ENCODE measurements at places on chromosomes 6 and 20.
A peak's percentile ranks its signal among the peaks of the same experiment; 100 is the strongest.

DNA sequence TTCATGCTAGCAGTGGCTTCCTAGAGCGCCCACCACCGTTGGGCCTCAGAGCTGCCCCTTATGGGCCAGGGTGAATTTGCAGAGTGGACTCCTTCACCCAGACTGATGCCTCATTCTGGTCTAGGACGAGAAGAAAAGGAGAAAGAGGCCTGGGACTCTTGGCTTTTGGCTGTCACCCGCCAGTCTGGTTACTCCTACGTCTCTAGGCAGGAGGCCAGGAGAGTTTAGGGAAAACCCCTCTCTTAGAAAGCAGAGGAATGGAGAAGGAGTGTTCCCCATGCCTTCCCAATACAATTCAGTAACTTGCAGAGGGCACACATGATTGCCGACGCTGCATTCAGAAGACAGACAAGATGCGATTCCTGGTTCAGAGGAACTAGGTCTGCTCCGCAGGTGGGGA lies 70.1 kb downstream of the CDC5L start:
- DNase-seq, result no peak

GRCh38 chr6:67199425-67199824 lies 1435.7 kb upstream of the ADGRB3 start:
- DNase-seq, result no peak

DNA sequence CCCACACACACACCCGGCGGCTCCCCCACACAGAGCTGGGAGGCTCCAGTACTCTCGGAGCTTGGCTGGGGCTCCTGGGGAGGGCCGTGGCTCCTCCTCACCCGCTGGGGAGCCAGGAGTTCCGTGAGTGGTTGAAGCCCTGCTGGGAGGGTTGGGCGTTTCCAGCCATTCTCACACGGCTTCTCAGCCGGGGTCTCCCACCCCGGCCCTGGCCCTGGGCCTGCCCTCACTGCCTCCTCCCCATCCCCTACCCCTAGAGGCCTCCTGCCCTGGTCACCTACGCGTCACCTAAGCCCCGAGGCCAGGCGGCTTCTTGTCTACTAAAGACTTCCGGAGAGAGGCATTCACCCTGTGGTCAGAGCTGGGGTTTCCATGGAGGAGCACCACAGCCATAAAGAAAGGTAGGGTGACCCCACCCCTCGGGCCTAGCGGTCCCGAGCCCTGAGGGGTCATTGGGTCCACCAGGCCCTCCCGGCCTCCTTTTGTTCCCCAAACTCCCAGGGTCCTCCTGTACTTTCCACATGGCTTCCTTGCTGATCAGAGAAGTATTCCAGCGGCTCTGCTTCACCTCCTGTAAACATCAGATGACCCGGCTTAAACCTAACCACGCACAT lies 99.3 kb downstream of the TTLL2 start:
- no peak for DNase-seq

DNA sequence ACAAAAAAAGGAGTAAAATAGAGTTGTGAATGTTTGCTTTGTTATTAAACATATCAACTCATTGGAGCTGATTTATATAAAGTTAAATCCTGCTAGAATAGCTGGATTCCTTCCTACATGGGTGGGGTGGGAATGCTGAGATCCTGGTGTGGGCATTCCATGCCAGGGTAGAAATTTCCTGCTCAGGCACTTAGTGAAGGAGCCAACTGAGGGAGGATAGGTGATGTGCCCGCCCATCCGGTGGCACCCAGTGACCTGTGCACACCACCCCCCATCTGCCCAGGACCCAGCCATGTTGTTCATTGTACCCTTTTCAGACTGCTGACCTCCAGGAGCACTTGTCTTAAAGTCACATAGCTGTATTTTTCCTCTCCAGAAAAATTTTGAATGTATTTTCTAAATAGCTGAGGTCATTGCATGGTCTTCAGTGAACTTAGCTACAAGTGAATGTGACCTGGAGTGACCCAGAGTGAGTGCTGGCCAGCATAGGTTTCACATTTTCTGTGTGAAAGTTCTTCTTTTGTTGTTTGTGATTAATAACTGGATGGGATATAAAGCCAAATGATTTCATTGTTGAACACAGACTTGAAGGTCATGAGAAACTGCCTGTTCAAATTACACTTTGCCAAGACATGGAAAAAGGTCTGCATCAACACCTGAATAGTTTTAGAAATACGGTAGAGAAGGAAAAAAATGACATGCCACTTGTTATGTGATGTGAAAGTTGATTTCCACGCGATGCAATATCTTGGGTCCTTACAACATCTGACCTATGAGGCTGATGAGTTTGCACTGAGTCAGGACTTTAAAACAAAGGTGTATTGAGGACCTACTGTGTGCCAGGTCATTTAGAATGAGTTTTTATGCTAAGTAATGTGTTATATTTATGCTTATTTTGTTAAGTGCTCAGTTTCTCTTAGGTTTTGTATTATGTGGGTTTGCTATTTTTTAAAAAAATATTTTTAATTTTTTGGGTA lies 77.2 kb downstream of the UTRN start:
- DNase-seq, result no peak

GRCh38 chr20:23419995-23420901 lies 1.0 kb downstream of the NAPB start:
- peak; percentile 18 for DNase-seq

GRCh38 chr6:89475101-89475500 lies 42.1 kb downstream of the ANKRD6 start:
- DNase-seq, result no peak

- DNase-seq, result no peak
Observed at GRCh38 chr6:11525468-11526155, 11.9 kb upstream of the TMEM170B start.

GRCh38 chr20:35731862-35732643 lies 10.0 kb downstream of the RBM39 start:
- no peak for DNase-seq

GRCh38 chr6:151784441-151785214 lies 22.9 kb upstream of the ESR1 start:
- DNase-seq, result no peak

DNA sequence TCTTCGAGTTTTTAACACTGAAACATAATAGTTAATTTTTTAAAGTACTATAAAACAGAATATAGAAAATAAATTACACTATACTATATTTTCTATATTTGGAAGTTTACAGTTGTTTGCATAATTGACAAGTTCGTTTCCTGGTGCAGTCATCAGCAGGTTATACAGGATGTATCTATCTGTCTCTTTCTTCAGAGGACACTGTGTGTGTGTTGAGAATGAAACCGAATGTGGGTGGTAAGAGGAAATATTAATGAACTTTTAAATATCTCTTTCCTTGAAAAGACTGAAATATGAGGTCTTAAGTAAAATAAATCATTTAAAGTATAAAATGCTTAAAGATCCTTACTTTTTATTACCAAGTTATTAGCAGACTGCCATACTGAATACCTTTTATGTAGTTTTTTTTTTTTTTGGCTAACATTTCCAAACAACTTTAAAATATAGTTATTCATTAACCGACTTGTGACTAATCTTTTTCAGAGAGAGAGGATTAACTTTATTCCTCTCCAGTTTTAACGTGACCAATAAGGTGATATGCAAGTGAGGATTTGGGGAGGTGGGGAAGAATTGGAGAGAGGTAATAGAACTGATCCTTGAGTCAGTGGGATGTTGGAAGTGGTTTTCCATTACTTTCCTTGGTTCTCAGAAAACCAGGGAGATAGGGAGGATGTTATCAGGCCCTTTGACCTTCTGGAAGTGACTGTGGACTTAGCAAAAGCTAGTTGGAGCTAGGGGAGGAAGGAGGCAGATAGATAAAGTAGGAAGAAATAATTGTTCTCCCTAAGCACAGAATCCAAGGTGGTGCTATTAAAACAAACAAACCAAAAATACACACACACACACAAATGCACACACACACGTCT lies 380.0 kb upstream of the FLRT3 start:
- DNase-seq, result no peak

DNA sequence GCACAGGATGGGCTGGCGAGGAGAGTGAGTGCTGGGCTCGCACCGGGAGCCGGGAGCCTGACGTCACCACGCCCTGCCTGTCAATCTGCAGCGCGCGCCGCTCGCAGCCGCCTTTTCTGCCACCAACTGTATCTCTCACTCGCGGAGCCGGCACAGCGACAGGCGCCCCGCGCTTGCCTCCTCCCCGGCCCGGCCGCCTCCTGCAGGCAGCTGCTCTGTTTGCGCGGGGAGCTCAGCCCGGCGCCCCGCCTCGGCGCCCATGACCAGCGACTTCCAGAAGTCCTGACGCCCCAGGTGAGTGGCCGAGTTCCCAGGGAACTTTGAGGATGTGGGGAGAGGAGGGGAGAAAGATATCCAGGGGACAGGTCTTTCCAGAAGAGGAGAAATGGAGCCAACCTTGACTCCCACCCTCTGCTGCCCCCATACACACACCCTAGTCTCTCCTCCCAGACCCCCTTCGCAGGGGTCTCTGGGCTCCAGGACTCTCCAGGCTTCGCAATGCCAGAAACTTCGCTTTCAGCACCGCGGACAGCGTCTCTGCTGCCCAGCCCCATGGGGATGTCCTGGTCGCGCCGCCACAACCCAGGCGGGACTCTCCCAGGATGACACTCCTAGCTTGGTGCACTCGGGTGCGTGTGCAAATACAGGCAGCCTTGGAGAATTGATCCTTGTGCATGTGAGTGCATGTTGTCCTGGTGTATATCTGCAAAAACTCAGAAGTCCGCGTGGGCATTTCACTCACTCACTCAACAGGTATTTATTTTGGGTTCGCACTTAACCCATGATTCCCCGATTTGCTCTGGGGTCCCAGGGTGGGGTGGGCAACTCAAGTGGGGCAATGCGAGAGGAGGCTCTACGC lies at the start of gene GPR6:
GPR6 (plus strand) TSS at position 138 of the 859 bp plus-strand sequence. CDS start 802 bp downstream, outside the sequence.
- DNase-seq, result no peak

- DNase-seq, result no peak
Observed at GRCh38 chr6:135953818-135954217, 102.3 kb downstream of the PDE7B start.

DNA sequence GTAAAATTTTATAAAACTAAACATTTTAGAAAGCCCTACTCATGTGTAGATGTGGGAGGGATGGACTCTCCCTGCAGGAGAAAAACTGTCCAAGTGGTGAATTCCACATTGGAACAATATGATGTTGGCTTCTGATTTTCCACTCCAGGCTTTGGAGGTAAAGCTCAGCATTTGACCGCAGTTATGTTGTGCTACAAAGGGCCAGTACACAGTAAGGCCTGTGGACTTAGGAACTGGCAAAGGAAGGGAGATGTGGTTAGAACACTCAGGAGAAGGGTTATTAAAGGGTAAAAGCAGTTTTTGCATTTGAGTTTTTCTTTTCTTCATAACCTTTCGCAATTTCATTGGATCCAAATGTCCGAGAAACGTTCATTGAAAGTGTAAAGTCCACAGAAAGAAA lies 150.3 kb upstream of the SASH1 start:
- DNase-seq, result no peak

DNA sequence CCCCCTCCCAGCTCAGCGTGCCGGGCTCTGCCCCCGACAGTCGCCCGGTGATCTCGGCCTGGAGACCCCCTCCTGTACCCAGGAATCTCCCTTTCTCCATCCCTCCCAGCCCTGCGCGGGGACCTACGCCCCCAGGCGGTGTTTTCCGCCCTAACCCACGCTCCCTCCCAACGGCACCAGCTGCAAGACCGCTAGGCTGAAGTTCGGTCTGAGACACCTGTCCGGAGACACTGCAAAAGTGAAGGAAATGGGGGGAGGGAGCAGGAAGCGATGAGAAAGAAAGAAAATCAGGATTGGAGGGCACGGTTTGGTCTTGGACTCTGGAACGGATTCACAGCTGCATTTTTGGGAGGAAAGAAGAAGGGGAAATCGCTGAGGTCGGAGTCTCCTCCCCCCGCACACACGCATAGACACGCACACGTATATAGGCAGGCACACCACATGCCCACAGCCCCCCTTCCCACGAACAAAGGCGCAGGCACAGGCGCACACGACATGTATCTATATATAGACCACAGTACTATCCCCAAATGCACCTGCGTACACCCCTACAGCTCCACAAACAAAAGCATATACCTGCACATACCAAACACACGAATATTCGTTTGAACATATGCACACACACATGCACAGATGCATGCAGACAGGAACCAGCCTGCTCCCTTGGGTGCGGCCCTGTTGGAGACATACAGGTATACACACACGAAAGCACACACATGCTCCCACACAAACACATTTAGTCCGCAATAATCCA lies 1.0 kb downstream of the SLC32A1 start:
- no peak for DNase-seq

DNA sequence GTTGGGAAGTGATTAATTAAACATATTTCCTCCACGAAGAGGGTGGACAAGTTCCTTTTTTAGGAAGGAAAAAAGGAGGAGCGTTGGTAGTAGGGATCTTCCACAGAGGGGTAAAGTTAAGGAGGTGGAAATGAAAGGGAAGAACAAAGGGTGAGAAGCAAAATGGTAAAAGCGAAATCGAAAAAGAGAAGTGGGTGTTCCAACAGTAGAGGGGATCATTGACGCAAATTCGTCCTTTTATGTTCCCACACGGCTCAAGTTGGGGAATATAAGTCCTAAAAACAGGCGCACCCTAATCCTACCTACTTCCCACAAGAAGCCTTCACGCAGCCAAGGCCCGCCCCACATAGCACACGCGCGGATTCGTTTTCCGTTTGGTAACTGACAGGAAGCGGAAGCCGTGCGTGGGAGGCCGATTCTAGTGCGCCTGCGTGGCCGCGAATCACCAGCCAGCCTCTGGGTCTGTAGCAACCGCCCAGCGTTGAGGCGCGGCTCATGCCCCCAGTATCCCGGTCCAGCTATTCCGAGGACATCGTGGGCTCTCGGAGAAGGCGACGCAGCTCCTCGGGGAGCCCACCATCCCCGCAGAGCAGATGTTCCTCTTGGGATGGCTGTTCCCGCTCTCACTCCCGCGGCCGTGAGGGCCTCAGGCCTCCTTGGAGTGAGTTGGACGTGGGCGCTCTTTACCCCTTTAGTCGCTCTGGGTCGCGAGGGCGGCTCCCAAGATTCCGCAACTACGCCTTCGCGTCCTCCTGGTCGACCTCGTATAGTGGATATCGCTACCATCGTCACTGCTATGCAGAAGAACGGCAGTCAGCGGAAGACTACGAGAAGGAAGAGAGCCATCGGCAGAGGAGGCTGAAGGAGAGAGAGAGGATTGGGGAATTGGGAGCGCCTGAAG lies at the start of gene NKAPL:
NKAPL (plus strand) TSS at position 421 of the 901 bp plus-strand sequence; CDS start at position 496, 75 bp downstream.
- no peak for DNase-seq

DNA sequence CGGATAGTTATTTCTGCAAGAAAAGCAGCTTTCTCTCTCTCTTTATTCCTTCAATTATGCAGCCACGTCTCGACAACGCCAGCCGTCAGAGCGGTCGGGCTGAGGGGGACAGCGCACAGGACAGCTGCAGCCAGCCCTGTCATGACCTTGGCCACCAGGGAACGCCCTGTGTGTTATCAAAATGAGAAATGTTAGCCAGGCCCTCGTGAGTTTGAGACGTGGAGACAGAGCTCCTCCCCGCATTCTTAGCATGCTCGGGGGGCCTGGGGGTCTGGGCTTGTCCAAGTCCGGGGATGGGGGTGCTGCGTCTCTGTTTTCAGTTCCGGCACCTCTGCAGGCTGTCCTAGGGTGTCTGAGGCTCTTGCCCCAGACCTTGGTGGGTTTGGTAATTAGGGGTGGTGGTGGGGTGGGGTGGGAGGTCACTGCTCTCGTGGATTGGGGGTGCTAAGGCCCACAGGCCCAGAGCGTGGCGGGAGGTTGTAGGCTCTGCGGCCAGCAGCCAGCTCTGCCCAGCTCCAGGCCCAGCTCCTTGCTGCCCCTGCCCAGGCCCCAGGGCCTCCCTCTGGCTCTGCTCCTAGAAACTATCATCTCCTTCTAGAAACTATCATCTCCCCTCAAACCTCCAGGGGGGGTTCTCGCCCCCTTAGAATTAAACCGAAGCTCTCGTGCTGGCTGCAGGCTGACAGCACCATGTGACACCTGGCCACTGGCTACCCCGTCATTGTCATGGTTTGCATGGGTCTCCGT lies 54.3 kb upstream of the GATA5 start:
- no peak for DNase-seq

Measured in smooth muscle cell of the brain vasculature (primary cell).